ENCODE measurements at places on chromosomes 5 and 9.

DNA sequence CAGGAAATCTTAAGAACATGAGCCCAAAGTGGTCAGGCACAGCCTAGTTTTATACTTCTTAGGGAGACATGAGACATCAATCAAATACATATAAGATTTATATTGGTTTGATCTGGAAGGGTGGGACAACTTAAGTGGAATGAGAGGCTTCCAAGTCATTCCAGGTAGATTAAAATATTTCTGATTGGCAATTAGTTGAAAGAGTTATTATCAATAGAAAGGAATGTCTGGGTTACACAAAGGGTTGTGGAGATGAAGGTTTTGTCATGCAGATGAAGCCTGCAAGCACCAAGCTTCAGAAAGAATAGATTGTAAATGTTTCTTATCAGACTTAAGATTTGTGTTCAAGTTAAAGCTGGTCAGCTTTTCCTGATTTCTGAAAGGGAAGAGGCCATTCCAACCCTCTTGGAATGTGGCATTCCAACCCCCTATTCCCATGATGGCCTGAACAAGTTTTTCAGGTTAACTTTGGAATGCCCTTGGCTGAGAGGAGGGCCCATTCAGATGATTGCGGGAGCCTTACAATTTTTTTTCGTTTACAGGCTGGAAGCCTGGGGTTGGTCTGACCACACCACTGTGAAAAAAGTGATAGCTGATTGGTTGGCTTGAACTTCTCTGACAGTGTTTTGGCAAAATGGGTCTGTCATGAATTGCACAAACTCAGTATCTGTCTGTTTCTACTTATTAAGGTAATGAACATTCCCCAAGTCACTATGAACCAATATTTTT is 245.6 kb upstream of the RAI14 start:
- DNase-seq, result no peak

- no peak for DNase-seq
Observed at GRCh38 chr9:112552229-112553056, 65.8 kb downstream of the KIAA1958 start.

GRCh38 chr5:176560364-176560763 is 11.2 kb downstream of the CDHR2 start:
- peak; percentile 40 for DNase-seq

DNA sequence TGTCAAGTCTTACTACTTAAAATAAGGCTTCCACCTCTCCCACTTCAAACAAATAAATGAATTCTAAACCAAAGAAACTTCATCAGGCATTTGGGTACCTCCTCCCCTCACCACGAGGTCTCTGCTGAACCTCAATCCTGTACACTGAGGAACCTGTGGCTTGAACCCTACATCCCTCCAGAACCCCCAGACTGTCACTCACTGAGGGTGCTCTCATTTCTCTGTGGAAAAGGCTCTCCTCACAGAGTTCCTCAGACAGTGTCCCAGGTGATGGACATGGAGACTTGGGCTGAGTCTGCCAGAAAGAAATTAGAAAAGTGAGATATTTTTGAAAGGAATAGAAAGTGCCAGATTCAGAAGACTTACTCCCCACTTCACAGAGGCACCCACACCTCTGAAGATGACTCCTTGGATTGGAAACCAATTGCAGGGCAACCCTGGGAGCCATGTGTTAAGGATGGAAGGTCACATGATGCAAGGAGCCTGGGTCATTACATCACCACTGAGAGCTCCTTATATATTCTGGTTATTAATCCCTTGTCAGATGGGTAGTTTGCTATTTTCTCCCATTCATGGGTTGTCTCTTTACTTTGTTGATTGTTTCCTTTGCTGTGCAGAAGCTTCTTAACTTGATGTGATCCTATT is 19.8 kb downstream of the MLANA start:
- no peak for DNase-seq

- no peak for DNase-seq
Observed at GRCh38 chr9:104906441-104907277, 21.3 kb downstream of the ABCA1 start.

DNA sequence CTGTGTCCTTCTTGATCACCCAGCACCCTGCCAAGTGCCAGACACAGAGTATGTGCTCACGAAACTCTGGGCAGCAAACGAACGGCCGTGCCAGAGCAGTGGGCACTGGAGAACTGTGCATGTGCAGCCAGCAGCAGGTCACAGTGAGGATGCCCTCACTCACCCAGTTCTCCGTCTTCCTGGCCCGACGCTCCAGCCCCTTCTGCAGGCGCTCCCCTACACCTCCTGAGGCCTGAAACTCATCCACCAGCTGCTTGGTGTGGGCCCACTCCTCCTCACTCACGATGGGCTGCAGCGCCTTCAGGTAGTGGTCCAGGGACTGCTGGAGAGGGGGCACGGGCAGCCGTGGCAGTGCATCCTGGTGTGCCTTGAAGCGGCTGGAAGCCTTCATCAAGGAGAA is 2.9 kb downstream of the CRAT start:
- DNase-seq, result no peak

DNA sequence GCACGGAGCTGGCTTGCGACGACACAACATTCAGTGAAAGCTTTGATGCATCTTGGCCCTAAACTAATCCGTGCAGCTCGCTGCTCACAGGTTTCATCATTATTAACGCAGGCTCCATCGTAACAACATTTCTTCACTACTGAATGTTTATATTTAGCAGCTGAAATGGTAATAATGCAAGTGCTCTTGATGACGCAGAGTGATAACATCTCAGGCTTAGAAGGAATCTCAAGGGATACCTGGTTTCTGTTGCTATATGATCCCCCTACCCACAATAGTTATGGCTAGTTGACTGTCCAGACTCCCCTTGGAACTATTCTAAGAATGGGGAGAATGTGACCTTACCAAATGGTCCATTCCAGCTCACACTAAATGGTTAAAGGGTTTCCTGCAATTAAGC is 36.2 kb downstream of the C5 start:
- DNase-seq, result no peak

DNA sequence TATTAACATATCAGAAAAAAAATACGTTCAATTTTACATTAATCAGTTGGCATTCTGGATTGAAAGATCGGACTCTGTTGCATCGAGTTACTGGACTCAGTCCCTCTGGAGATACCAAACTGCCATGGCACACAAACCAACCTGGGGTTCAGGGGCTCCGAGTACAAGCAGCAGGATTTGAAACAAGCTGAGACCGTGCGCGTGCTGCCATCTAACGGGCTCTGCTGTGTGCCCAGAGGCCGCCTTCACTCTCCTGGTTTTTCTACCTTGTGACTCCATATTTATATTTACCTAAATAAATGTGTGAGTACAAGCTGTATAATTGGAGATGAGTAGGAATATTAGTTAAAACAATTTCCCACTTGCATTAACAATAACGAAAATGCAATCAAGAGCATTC is 48.2 kb downstream of the ANXA1 start:
- no peak for DNase-seq

- no peak for DNase-seq
Observed at GRCh38 chr5:142941245-142941644, 171.1 kb downstream of the ARHGAP26 start.

DNA sequence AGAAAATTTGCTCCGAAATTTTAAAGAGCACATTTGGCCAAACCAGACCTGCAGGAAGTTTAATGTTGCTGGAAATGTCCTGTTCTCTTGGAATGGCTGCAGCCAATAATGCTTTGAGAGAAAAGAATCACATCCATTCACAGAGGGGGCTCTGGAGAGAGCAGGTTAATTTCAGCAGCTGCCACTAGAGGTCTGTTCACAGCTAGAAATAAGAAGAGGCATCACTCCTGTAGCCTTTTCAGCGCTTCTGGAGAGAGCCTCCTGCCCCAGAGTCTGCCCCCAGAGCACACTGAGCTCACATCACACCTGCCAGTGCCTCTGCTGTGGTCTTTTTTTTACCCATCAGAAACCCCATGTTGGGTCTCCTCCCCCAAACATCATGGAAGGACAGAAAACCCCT is 124.8 kb upstream of the RAD23B start:
- no peak for DNase-seq

DNA sequence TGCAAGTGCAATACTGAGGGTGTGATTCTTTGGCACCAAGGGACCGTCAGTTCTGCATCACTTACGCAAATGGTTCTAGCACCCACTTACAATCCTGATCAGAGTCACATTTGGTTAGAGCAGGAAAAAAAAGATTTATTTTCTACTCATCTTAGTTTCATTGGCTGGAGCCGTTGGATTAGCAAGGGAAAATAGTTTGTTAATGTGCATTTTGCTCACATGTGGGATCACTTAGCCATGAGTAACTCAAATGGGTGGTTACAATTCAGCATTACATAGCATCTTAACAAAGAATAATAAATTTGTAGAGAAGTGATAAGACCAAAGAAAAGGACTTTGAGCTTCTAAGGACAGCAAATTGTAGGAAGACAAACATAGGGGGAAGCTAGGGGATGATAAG is 216.9 kb downstream of the AUH start:
- DNase-seq, result no peak

DNA sequence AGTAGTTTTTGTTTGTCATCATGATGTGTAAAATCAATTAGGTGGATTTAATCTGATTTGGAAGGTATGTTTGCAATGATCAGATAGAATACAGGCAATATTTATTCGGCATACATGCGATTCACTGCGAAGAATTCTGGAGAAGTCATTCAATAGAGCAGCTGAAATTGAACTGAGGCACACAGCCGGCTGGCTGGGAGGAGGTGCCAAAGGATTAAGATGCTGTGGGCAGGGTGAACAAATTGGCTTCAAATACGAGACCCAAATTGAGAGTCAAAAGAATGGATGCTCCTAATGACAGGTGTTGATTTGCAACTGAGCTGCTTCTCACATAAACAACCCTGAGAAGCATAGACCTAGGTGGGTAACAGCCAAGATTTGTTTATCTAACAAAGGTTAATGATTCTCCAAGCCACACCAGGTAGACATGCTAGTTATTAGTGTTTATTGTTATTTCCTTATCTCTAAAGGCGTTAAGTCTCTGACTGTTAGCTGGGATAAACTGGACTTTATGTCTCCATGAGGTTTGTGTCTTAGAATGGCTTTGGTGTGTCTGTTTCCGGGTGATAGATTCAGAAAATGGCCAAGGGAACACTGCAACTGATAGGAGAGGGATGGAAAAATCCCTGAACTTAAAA is 55.3 kb upstream of the CLINT1 start:
- DNase-seq, result no peak

Data from stimulated activated CD4-positive, alpha-beta T cell treated with anti-CD3 and anti-CD28 coated beads, Interleukin-4, amount 100 ng/mL, for 24 hours (primary cell).